ENCODE measurements at places on chromosomes 5 and 9.

DNA sequence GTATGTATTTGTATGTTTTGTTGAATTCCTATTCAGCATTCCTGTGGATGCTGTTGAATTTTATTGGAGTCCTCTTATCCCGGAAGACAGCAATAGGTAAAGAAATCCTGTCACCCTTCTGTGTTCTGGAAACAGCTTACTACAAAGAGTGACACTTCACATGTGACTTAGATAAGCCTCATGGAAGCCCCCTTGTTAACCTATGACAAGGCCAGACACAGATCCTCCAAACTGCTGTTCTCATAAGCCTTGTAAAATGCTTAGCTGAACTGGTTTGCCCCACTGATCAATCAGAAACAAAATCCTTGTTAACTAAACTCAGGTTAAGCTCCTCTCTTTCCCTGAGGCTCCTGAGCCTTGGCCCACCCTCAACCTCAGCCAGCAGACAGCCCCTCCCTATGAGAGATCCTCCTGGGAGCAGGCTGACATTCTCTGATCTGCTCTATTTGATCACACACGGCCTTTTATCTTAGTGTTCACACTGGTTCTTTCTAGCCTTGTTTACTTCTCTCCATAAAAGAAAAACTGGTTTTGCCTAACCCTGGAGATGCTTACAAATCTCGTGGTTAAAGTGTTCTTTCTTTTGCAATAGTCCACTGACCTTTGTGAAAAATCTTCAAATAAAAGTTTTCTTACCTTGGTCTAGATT is 29.4 kb upstream of the ATP6V1G1 start:
- no peak for DNase-seq

GRCh38 chr9:106896695-106897094 is 33.7 kb downstream of the ZNF462 start:
- DNase-seq, result no peak

GRCh38 chr9:130396581-130396980 is 48.2 kb upstream of the ASS1 start:
- DNase-seq, result no peak

DNA sequence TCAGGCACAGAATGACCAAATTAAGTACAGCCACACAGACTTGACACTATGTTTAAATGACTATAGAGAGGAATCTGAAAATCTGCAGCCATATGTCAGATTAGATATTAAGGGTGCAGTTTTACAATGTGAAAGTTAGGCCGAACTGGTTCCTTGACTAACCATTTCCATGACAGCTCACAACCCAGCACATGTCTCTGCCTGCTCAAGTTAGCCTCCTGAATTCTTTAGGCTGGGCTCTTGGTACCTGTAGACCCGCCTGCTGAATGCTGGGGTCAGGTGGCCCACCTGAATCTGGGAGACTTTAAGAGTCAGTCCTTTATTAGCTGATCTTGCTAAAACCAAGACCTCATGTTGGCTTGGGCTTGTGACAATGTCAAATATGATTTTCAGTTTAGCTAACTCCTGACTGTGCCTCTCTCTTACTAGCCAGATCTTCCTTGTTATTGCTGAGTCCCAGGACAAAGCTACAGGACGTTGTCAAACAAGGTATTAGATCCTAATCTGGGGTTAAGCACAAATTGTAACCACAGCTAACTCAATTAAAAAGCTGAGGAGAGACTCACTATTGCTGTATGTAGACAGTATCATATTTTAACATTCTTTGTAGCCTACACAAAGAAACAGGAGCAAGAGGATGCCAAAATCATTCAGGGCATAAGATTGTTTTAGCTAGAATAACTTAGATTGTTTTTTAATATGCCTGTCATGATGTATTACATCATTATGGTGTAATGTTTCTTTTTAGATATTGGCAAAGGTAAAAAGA is 490.9 kb downstream of the SEMA5A start:
- DNase-seq, result no peak
